ENCODE measurements at places on chromosomes 13 and 19.
A peak's percentile ranks its signal among the peaks of the same experiment; 100 is the strongest.

- no peak for DNase-seq
These were observed 225.3 kb downstream of the LACC1 start for GRCh38 chr13:44104969-44105368.

DNA sequence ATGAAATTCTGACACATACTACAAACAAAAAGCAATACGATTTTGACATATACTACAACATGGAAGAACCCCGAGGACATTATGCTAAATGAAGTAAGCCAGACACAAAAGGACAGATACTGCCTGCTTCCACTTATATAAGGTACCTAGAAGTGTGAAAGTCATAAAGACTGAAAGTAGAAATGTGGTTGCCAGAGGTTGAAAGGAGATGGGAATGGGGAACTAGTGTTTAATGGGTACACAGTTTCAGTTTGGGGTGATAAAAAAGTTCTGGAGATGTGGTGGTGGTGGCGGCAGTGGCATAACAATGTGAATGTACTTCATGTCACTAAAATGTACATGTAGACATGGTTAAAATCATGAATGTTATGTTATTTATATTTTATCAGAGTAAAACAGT, 12.1 kb upstream of the NDFIP2 start:
- DNase-seq, result no peak

DNA sequence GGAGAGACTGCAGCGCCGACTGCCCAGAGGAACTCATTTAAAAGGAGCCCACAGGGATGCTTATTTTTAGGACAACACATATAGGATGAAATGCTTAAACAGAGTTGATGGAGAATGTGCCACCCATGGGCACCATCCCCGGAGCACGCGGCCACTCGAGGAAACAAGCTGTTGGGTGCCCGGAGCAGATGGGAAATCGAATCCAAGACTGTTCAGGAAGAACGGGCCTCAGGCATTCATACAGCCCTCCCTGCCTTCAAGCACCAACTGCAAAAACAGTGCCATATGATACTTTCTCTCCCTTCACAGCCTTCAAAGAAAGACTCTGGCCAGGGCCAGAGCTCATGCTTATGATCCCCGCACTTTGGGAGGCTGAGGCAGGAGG, 40.2 kb downstream of the RAB20 start:
- no peak for DNase-seq

- DNase-seq, result no peak
These were observed 14.8 kb downstream of the ARL11 start for GRCh38 chr13:49643035-49643646.

DNA sequence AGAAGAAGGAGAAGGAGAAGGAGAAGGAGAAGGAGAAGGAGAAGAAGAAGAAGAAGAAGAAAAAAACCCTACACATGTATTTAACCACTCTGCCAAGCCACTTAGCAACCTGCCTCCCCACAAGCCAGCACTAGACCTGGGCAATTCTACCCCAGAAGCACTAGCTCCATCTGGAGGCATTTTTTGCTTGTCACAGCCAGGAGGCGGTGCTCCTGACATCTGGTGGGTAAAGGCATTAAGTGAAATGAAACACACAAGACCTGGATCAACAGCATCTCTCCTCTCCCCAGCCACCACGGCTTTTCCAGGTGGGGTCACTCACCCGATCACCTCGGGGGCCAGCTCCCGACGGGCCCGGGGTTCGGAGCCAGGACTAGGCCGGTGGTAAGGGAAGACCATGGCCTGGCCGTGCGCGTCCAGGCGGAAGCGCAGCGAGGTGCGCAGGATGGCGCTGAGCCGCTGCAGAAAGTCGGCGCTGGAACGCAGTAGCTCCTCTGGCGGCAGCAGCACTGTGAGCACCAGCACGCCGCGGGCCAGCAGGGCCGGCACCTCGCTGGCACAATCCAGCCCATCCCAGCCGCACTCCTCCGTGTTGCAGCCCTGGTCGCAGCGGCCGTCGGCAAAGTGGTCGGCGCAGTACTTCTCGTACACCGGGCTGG, 26.9 kb downstream of the NOTCH3 start:
- DNase-seq, result no peak

GRCh38 chr13:77375560-77376108, 48.7 kb upstream of the MYCBP2 start:
- DNase-seq, result no peak

DNA sequence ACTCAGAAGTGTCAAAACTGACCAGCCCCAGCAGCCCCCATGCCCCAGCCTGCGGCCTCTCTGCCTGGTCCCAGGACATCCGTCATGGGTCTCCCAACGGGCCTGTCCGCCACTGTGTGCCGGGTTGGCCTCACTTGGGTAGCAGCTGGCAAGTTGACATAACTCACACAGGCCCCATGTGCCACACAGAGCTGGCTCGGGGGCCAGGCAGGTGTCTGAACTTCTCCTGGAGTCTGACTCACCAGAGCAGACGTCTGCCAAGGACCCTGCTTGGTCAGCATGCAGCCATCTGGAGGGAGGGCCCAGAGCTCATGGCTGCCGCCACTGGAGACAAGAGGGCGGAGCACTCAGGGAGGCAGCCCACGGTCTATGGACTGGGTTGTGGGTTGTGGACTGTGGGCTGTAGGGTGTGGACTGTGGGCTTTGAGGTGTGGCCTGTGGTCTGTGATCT, 32.0 kb upstream of the TMEM255B start:
- peak; percentile 57 for DNase-seq

- no peak for DNase-seq
These were observed 60.1 kb downstream of the PEPD start for GRCh38 chr19:33461256-33462111.

DNA sequence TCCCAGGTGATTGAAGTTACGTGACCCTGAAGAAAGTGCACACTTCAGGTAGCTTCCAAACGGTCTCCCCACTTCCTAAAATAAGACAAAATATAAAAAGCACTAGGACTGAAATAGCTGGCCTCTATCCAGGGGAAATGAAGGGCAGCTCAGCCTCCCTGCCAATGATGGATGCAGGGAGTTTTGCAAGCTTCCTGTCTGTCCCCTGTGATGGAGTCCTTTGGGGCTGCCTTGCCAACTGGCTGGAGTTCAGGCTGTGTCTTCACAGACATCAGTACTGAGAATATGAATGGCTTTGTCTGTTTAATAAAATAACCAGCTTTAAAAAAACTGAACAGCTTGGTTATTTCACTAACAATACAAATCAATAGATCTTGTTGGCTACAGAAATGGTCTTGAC, 101.4 kb upstream of the GPR12 start:
- DNase-seq, result no peak

- no peak for DNase-seq
These were observed 155.0 kb upstream of the TSHZ3 start for GRCh38 chr19:31504221-31504620.

GRCh38 chr19:29098863-29099481, 114.0 kb downstream of the UQCRFS1 start:
- DNase-seq, result peak; percentile 40

DNA sequence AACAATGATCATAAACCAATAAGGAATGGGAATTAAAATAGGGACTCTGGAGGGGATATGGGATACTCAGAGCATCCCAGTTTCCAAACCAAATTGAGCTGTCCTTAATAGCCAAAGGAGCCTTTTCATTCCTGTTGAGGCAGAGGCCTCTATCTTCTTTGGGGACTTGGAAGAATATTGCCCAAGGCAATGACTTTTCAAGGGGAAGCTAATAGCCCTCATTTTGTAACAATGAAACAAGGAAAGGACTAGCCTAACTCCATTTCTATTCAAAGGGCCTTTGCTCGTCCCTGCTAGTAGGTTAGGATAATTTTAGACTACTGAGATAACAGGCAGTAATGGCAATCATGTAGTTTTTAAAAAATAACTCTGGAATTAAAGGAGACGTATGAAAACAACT, 789.8 kb upstream of the SLITRK5 start:
- no peak for DNase-seq

DNA sequence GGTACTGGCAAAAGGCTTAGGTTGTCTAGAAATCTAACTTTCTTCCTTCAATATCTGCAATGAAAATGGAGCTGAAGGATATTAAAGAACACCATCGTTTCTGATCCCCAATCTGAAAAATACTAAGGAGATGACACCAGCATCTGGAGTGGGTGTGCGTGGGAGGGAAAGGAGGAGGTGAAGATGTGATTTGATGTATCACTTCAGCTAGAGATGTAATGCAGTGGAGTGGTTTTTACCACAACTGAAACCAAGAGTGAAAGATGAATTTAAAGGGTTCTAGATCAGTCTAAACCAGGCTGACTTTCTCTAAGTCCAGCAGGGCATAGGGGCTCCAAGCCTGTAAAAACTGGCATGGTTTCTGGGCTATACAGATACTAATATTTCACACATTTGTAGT, 148.4 kb downstream of the AKAP11 start:
- DNase-seq, result no peak

GRCh38 chr19:43450545-43450997, 14.8 kb downstream of the LYPD3 start:
- DNase-seq, result peak; percentile 76

GRCh38 chr13:84651288-84651687, 769.0 kb upstream of the SLITRK1 start:
- peak; percentile 50 for DNase-seq

DNA sequence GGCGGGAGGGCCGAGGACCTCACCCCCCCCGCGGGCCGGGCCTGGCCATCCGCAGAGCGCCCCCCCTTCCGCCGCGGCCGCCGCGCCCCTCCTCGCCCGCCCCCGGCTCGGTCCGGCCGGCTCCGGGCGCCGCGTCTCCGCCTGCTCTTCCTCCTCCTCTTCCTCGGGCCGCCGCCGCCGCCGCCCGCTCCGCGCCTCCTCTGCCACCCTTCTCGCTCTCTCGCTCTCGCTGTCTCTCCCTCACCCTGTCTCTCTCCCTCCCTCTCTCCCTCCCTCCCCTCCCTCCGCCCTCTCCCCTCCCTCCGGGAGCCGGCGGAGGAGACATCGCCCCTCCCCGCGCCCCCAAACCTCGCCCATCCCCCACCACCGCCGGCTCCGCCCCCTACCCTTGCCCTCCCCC, at the start of gene SHANK1:
TSS of gene SHANK1 (minus strand) at position 237 of the 400 bp plus-strand sequence. CDS start 2,883 bp downstream, outside the sequence.
- no peak for DNase-seq

DNA sequence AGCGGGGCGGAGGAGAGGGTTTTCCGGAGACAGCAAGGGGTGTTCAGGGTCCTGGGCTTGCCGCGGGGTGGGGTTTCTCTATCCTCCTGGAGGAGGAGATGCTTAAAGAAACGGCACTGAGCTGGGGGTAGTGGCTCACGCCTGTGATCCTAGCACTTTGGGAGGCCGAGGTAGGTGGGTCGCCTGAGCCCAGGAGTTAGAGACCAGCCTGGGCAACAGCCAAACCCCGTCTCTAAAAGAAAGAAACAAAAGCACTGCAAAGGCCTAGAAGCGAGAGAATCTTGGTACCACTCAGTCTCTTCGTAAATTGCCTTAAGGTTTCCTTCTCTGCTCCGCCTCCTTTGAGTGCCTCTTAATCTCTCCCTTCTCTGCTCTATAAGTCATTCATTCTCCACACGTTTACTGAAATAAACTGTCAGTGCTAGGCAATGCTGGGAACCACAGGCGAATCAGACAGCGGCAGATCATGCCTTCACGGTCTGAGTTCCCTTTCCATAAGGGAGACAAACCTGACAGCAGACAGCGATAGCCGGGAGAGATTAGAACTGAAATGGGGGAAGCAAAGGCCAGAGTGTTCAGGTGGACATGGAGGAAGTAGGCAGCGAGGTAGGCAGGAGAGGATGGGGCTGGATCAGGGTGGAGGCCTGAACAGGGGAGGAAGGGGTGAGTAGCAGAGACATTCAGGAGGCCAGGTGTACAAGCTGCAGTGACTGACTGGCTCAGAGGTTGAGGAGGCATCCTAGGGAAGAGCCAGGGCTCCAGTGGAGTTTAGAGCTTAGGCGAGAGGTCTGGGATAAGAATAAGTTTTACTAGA, 580 bp downstream of the EIF3K start:
- no peak for DNase-seq

DNA sequence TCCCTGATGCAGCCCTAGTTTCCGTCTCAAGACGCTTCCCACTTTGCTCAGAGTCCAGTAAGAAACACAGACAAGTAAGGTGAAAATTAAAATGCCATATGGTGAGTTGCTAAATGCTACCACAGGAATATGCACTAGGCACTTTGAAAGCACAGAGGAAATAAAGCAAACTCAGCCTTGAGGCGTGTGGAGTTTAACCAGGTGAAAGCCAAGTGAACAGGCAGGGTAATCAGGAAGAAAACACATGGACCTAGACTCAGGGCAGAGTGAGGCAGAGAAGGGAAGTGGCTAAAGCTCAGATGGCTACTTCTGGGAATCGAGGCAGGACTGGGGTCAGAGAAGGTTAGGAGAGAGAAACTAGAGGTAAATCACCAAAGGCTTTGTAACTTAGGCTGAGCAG, 5.4 kb upstream of the UBL3 start:
- DNase-seq, result no peak

- no peak for DNase-seq
These were observed 54.5 kb downstream of the RCBTB2 start for GRCh38 chr13:48478391-48478790.

- DNase-seq, result no peak
These were observed 531.7 kb downstream of the MYO16 start for GRCh38 chr13:109160887-109161669.

- DNase-seq, result no peak
These were observed 153.5 kb downstream of the KCNRG start for GRCh38 chr13:50168786-50169185.

DNA sequence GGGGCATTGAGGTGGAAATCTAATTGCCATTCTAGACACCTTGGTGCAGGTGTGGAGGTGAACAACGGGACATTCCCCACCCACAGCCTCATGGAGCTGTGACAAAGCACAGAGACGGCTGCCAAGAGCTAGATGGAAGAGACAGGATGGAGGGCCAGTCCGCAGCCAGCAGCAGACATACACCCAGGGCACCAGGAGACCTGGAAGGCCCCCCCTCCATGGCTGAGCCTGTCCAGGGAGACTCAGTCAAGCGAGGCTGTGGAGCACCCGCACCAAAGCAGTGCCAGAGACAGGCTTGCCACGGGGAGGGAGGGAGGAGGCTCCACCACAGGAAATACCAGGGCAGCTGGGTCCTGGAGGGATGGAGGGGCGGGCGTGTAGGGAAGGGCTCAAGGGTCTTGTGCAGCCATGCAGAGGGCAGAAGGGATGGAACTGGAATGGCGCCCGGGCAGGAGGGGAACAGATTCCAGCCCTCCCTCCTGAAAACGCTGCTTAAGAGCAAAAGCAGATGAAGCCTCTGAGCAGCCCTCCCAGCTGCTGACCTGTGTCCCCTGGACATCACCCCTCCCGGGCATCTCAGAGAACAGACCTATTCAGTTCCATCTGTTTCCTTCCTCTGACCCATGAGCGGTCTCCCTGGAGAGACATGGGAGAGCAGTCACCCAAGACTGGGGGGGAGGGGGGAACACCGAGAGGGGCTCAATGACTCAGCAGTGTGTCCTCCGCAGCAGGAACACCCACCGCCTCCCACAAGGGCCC, 14.4 kb downstream of the EPS15L1 start:
- DNase-seq, result peak; percentile 63

DNA sequence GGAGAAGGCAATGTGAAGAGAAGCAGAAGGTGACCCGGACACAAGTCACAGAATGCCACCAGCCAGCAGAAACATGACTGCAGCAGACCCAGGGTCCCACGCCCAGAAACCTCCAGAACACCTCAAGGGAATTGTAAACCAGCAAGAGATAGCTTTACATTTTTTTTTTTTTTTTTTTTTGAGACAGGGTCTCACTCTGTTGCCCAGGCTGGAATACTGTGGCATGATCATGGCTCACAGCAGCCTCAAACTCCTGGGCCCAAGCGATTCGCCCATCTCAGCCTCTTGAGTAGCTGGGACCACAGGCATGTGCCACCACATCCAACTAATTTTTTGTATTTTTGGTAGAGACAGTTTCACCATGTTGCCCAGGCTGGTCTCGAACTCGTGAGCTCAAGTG, 10.5 kb upstream of the CEACAM20 start:
- no peak for DNase-seq

Measured in A172 (cell line).